Activated CD4-positive, alpha-beta T cell treated with anti-CD3 and anti-CD28 coated beads, Interleukin-2, amount 50 U/mL, for 16 hours (primary cell): ENCODE measurements at places on chromosomes 2 and 18.

DNA sequence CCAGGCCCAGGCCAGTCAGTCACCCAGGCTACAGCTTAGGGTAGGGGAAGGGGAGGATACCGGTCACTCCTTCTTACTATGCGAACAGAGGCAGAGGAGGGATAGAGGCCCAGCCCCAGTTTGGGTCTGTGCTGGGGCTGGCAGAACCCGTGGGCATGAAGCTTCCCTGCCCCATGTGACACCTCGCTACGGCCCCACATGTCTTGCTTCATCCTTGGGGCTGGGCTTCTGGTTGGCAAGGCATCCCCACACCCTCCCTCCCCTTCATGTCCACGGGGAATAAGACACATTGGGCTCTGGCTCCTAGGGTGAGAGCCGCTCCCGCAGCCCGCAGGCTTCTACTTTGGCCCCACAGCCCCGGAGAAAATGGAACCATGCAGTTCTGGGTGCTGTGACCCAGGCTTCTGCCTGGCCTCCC, 32.4 kb downstream of the HS1BP3 start:
- DNase-seq, result no peak

DNA sequence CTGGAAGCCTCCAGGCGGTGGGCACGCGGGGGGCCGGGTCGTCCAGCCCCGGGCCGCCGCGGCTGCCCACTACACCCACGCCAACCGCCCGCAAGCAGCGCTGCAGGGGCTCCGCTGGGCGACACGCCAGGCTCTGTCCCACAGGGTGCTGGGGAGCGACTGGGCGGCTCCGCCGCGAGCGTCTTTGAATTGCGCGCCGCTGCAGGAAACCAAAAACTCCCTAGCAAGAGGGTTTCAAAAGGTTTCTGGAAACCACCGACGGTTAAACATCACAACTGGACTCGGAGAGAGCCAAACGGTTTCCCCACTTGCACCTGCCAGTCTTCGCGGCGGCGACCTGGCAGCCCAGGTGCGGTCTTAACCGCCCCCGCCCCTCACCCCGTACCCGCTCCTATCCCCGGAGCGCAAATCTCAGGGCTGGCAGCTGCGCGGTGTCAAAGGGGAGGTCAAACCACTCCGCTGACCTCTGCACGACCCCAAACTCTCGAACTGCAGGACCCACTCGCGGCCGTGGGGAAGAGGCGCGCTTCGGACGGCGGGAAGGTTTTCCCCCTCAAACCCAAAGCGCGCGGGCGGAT, 1.0 kb downstream of the CXCR4 start:
- DNase-seq, result peak; percentile 75

DNA sequence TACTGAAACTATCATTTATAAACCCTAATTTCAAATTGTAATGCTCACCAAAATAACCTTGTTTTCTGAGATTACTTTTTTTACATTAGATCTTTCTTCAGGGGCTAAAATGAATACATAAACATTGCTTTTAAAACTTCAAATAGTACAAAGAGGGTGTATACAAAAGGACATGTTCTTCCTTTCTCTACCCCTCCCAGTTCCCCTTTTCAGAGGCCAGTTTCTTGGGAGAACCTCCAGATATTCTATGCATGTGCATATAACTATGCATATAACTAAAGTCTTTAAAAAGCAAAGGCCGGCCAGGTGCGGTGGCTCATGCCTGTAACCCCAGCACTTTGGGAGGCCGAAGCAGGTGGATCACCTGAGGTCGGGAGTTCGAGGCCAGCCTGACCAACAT, 10.6 kb upstream of the FAM117B start:
- no peak for DNase-seq

DNA sequence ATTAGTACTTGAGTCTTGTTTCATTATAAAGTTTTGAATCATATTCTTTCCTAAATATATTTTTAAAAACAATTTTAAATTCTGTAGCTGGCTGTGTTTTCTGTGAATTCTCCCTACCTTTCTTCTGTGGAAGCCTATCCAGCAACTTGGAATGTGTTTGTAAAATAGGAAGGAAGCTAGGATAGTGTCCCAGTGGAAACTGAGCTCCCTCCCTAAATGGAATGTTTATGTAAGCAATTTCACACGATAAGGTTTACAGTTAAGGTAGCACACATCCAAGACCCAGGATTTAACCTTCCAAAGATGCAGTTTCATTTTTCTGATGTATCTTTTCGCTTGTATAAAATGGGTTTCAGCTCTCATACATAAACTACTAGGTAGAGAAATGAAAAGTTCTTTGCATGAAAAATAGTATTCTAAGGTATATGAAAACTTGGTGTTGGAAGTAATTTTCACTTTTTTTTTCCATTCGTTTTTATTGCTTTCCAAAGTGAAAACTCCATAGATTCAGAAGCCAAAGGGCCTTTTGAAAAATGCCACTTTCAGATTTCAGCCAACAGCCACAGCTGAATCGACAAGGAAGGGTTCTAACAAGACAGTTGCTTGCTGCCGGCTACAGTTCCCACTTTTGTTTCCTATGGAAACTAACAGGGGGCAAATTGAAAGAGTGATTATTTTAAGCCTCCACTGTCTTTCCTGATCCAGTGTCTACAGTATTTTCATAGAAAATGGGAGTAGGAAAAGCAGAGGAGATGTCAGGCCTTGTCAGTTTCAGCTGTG, 405.1 kb upstream of the POU3F3 start:
- no peak for DNase-seq

DNA sequence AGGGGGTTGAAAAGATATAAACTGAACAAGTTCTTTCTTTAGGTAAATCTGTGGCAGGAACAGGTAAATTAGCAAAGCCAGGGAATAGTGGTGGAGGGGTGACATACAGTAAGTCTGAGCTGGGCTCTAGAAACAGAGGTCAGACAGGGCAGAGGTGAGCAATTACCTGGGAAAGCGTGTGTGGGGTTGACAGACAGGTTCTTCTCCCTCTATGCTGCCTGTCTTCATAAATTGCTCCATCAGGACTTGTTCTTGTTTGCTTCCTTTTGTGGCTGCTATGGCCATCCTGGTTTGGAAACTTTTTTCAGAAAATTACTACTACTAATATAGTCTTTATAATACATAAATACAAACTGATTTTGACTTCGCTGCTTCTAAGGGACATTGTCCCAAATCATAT, 3.4 kb upstream of the ANKRD12 start:
- no peak for DNase-seq

- DNase-seq, result no peak
Observed at GRCh38 chr18:361941-362310, 94.1 kb upstream of the THOC1 start.

DNA sequence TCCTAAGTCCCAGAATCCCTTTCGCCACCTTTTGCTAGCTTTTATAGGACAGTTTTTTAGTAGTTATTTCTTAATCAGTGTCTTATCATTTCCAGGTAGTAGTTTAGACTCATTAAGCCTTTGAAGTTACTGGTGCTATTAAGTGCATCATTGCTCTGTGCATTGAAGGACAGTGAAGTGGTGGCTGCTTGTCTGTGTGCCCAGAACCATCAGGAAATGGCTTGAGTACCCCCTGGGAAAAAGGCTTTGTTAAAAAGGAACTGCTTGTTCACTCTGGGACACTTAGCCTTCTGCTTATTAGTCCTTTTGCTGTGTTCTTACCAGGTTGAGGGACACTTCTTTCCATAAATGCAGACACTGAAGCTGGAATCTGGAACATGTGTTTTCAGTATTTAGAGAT, 30.0 kb downstream of the DTNA start:
- DNase-seq, result no peak

DNA sequence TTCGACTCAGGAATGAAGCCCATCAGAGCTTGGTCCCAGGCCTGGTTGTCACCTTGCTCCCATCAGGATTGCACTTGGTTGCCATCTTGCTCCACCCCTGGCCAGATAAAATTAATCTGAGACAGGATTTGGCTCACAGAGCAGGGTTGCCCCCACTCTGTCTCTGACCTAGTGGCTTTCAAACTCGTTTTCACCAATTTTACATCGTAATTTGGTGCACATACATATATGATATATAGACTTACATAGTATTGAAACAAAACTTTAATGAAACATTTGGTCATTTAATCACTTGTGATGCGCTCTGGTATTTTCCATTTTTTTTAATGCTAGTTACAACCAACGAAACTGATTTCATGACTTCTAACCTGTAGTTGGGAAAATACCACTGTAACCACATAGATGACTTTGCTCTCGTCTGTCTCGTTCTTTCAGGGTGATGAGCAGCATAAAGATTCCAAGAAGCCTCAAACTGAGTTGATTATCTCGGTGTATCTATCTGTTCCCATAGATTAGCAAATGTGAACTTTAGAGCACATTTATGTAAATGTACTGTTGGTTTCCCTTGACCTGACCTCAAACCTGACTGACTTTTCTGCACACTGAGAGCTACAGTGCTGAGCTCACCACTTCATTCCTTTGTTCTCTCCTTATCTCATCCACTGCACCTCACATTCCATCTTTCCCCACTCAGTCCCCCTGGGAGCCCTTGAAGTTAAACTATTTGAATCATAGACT, 30.5 kb upstream of the PLB1 start:
- DNase-seq, result peak; percentile 60

- no peak for DNase-seq
Observed at GRCh38 chr2:177754492-177754873, 318.1 kb downstream of the PDE11A start.

- no peak for DNase-seq
Observed at GRCh38 chr2:9638532-9638931, 7.7 kb upstream of the YWHAQ start.

GRCh38 chr2:126707941-126708340, 52.0 kb downstream of the GYPC start:
- no peak for DNase-seq

DNA sequence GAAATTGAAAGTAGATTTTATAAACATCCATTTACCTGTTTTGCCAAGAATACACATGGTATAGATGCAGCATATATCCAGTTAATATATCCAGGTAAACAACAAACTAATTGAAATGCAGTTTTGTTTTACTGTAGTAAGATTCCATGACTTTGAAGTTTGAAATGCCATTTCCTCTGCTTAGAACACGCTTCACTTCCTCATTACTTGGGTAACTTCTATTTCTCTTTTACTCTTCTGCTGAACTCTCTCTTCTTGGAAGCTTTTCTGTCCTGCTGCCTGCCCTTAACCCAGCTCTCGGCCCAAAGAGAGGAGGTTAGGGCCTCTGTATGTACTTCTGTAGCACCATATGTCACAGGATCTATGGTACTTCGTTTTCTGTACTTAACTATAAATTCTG, 14.1 kb upstream of the IL1RL2 start:
- DNase-seq, result no peak

- no peak for DNase-seq
Observed at GRCh38 chr2:2892378-2892777, 485.2 kb downstream of the EIPR1 start.

GRCh38 chr2:196160946-196161345, 10.4 kb downstream of the STK17B start:
- DNase-seq, result no peak

GRCh38 chr2:129252781-129253460, 726.5 kb upstream of the RAB6C start:
- DNase-seq, result no peak
